ENCODE measurements at places on chromosomes 7 and 10.

- no peak for DNase-seq
These were observed 11.4 kb upstream of the SPAG6 start for GRCh38 chr10:22333975-22334282.

DNA sequence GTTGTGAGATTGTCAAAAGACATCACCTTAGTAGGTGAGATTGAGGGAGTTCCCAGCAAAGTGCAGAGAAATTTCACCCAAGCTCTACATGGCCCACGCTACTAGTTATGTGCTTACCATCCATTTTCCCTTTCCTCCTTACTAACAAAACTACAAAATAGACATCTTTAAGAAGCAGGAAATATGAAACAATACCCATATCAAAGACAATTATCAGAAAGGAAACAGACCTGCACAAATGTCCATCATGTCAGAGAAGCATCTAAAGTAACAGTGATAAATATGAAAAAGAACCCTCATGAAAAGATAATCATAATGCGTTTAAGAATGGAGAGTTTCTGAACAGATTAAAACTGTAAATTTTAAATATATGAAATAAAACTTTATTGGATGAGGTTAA, 28.2 kb downstream of the GIMAP4 start:
- no peak for DNase-seq

DNA sequence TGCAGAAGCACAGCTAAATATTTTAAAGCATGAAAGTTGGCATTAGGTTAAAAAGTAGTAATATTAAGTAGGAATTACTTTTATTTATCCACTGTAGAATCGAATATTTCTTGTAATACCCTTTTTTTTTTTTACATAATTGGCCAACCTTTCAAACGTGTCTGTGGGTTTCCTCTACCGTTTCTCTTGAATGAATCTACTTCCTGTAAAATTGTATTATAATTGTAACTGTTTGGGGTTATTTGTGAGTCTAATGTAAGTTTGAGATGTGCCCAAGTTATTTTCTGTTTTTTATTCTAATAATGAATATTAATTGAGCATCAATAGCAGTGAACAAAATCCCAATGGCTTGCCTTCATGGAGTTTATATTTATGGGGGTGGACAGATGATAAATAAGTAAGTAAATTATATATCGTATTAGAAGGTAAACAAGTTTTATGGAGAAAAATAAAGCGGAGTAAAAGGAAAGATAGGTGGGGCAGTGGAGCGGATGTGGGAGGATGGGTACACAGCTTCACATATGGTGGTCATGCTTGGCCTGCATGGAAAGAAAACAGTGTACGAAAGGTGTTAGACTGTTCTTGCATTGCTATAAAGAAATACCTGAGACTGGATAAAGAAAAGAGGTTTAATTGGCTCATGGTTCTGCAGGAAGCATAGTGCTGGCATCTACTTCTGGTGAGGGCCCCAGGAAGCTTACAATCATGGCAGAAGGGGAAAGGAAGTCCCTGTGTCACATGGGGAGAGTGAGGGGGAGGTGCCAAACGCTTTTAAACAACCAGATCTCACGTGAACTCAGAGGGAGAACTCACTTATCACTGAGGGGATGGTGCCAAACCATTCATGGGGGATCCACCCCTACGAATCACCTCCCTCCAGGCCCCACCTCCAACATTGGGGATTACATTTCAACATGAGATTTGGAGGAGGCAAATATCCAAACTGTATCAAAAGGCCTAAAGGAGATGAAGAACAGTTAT, 5.4 kb downstream of the TSPAN13 start:
- DNase-seq: no peak

- peak; percentile 26 for DNase-seq
These were observed 32.6 kb downstream of the USP6NL start for GRCh38 chr10:11578802-11579255.
